D721Med (cell line): ENCODE measurements at places on chromosomes 4 and X.

GRCh38 chrX:314781-315595 is 3.6 kb downstream of the GTPBP6 start:
- DNase-seq: no peak

DNA sequence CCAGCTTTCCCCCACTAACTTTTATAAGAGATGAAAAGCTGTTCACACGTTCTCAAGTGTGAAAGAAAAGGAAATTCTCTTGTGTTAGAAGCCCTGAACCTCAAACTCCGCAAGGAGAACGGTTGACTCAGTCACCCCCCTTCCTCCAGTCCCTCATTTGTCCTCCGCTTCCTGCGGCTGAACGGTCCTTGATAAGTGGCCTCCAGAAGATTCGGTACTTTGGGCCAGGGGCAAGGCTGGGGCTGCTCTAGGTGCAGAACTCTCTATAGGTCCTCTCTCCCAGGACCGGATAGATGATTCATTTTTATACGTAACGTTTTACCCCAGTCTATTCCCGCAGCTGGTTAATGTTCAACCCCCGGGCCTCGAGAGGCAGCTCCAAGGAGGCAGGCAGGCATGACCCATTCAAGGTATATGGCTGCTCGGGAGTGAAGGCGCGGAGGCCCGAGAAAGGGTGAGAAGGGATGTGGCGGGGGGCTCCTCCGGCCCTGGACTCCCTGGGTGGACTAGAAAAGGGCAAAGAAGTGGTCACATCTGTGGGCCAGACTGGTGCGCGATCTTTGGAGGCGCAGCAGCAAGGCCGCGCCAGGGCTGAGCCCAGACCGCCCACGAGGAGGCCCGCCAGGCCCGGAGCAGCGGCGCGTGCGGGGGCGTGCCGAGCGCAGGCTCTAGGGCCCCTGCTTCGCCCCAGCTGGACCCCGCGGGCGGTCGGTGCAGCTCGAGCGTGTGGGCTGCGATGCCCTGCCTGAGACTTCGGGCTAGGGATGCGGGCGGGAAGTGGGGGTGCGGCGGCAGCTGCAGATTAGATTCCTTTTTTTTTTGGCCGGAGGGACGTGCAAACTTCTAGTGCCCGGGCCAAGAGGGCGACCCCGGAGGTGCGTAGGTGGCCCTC is 11.7 kb downstream of the PITX2 start:
- no peak for DNase-seq

DNA sequence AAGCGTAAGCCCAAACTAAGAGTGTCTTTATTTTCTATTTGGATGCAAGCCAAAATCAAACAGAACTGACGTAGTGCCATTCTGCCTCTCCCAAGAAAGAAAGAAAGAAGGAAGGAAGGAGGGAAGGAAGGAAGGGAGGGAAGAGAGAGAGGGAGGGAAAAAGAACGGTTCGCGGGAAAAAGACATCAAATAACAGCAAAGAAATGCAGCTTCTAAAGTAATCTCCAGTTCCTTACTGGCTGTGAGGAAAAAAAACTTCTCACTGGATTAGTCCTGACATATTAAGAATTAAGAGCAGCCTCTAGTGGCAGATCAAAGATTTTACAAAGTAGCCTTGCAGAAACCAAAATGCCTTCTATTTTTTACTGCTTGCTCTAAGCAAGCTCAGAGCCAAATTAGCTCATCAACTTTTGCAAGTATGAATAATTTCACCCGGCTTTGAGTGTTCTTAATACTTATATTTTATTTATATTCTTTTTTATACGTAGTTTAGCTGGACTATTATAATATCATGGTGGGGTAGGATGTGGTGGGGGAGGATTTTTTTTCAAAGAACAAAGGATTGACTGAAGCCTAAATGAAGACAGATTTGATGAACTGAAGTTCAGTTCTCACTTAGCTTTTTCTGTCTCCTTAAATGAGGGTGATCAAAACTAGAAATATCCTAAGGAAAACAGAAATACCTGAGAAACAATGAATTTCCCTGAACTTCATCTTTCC is 36.6 kb downstream of the PITX2 start:
- DNase-seq: no peak

- DNase-seq: no peak
Observed at GRCh38 chr4:108559911-108560310, 60.5 kb upstream of the RPL34 start.

- DNase-seq: no peak
Observed at GRCh38 chr4:11597506-11597905, 168.8 kb upstream of the HS3ST1 start.

DNA sequence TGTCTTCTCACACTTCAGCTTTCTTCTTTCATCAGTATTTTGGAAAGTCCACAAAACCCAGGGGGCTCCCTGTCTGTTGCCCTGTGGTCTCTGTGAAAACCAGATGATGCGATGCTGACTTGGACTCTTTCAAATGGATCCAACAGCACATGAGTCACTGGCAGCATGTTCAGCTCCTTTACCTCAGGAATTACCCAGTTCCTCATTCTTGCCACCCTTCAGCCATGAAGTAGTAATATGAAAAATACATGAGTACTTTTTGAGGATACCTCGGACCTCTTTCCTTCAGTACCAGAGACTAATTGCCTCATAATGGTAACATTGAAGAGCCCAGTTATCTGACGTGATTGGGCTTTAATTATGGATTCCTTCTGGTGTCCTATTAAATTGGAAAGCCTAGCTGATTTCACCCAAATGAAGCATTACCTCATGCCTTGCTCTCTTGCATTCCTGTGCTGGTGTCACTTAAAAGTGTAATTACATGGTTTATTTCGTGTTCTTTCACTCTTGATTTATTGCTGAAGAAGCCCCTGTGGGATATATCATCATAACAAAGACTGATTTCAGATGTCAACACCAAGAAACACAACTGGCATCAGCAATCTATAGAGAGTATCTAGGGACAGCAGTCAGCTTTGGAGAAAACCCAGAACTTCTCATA is 63.4 kb downstream of the NFKB1 start:
- no peak for DNase-seq

GRCh38 chr4:184793735-184794355 is 31.9 kb downstream of the ACSL1 start:
- no peak for DNase-seq

DNA sequence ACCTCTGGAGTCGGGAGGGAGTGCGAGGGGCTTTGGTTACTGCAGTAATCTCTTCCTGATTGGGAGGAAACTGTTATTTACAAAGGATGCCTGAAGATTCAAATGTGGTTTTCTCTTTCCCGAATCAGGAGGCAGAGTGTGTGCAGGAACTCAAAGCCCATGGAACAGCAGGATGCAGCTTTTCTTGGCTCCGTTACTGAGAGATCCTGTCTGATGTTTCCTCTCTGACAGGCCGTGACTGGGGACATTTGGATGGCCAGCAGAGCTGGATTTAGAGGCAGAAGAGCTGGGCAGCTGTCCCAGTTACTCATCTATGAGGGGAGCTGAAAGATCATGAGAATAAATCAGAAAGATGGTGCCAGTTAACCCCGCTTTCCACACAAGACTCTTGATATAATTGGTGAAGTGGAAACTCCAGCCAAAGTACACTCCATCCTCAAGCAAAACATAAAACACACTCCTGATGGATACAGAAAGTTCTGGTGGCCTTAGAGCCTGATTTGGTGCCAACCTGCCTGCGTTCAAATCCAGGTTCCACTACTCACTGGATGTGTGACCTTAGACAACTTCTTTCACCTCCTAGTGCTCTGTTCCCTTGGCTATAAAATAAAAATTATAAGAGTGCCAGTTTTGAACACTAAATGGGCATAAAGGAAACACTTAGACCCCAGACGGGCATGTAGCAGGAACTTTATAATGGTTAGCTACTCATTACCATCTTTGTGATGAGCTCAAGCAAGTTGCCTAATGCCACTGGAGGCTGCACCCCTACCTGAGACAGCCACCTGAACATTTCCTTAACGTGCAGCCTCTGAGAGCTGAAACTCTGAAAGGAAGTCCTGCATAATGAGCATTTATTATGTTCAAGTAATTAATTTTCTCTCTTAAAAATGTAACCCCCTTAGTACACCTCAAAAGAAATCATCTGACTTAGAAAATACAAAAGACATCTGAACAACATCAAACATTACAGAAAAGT is 349.0 kb upstream of the GATB start:
- DNase-seq: no peak

- no peak for DNase-seq
Observed at GRCh38 chr4:169215656-169216055, 55.1 kb downstream of the SH3RF1 start.

DNA sequence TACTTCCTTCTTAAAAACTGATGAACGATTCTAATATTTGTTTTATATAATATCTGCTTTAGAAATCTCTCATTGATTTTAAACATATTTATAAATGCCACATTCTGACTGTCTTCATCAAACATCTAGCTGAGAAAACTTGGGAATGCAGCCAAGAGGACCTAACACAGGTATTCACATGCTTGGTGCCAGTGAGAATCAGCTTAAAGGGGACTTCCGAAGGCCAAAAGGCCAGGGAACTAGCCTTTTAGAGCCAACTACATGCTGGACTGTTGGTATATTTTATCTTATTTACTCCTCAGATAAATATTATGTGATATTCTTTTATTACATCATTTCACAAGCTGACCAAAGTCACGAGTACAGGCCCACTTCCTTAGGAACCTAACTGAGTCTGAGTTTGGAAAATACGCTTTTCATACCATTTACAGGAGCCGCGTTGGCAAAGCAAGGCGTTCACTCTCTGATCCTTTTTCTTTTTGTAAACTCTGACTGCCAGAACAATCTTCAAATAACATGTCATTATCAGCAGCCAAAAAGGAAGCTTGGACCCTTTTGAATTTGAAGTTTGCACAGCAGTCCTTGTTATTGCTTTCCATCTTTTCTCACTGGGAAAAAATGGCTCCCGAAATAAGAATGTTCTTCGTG is 41.1 kb upstream of the PDLIM3 start:
- DNase-seq: no peak

DNA sequence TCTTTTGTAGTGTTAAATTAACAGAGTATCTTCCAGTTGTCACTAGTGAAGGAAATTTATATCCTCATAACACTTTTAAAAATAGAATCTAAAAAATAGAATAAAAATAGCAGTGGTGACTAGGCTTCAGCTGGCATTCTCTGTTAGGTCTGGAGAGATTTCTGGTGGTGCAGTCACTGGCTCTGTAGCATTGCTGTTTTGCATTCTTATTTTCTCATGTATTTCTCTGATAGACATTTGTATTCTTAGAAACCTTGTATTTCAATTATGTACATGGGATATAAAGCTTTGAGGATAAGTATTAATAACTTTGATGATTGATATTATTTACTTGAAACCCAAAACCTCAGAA is 87.6 kb downstream of the TMEM131L start:
- no peak for DNase-seq

GRCh38 chr4:89001647-89002445 is 55.1 kb downstream of the FAM13A start:
- DNase-seq: no peak

DNA sequence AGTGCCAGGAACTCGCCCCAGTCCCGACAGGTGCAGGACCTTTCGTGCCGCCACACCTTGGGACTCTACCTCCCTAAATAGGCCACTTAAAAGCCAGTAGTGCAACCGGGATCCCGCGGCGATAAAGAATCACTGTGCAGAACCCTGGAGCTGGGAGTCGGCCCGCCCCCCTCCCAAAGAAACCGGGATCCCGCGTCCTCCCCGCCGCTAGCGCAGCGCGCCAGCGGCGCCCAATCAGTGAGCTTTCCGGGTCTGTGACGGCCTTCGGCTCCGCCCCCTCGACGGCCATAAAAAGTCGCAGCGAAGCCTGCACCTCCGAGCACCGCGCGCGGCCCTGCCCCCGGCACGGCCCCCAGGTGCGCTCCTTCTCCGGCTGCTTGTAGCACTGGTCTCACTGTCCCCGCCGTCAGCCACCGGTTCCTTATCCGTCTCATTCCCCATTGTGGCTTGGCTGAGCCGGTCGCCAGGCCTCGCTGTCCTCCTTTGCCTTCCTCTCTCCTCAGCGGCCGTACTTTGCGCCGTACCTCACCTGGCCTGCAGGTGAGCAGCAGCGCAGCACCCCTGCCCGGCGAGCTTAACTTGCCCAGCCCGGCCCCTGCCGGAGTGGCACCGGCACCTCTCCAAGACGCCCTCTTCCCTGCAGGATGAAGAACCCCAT is at the start of gene LRAT:
LRAT (plus strand) TSS at position 318 of the 658 bp plus-strand sequence; CDS start at position 645, 327 bp downstream.
- DNase-seq: peak; percentile 42

DNA sequence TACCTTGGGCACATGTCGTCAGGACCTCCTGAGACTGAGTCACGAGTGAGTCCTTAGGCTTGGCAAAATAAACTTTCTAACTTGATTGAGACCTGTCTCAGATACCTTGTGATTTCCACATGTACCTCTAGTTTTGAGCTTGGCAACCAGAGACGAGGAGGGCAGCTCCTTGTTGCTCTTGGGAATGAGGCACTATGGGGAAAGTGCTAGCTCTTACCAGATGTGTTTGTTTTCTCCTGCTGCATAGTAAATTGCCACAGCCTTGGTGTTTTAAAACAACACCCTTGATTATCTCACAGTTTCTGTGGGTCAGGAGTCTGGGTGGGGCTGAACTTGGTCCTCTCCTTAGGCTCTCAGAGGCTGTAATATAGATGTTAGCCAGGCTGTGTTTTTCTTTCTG is 59.1 kb upstream of the MAML3 start:
- DNase-seq: no peak

- no peak for DNase-seq
Observed at GRCh38 chrX:71870208-71871098, 40.2 kb upstream of the NHSL2 start.

GRCh38 chrX:129784371-129784770 is 4.6 kb downstream of the SASH3 start:
- DNase-seq: no peak
